Activated T-helper 2 cell treated with anti-CD3 and anti-CD28 coated beads, Interferon-gamma antibody, Interleukin-2, Interleukin-4, amounts not matched to agents 10 μg/mL and 5 μg/mL and 100 μg/mL, durations not matched to agents 14 hours and 24 hours and 36 hours (primary cell): ENCODE measurements at places on chromosomes 5 and 9. TPM values are rescaled to one million over a fixed set of nuclear protein-coding genes. Genes with fewer than 3 reads are reported as not detected.

Gene IFNA2
- total RNA-seq: not detected in 2 replicates

- no peak overlapping the region for H3K4me3 ChIP-seq
- H3K27me3 ChIP-seq: no peaks in the 10 kb centered on the region
- H3K36me3 ChIP-seq: no peaks in the 10 kb centered on the region
- H3K4me1 ChIP-seq: no peaks in the 10 kb centered on the region
- no peak overlapping the region for H3K27ac ChIP-seq
- no peak for DNase-seq
Measured at GRCh38 chr5:18797222-18797621, 1163.0 kb downstream of the TAF11L14 start.

Gene HTR4
- not detected in 2 replicates for total RNA-seq

DNA sequence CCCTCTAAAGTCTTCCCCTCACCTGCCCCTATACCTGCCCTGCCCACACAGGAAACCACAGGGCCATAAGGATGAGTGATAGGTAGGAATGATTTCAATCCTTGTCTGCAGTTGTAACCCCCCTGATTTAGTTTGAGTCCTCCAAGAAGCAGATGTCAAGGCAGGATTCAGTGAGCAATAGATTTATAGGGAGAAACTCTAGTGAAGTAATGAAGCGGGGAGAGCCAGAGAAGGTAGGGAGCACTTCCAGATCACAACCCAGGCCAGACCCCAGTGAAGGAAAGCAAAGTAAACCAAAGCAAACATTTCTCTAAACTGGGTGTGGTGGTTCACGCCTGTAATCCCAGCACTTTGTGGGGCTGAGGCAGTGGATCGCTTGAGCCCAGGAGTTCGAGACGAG lies 22.4 kb downstream of the ENC1 start:
- H3K27me3 ChIP-seq: peaks cover 47% of the 10 kb centered on the region
- DNase-seq: no peak
- no peak overlapping the region for H3K4me3 ChIP-seq
- H3K36me3 ChIP-seq: no peaks in the 10 kb centered on the region
- no peak overlapping the region for H3K27ac ChIP-seq
